ENCODE measurements at places on chromosomes 6 and 20.

DNA sequence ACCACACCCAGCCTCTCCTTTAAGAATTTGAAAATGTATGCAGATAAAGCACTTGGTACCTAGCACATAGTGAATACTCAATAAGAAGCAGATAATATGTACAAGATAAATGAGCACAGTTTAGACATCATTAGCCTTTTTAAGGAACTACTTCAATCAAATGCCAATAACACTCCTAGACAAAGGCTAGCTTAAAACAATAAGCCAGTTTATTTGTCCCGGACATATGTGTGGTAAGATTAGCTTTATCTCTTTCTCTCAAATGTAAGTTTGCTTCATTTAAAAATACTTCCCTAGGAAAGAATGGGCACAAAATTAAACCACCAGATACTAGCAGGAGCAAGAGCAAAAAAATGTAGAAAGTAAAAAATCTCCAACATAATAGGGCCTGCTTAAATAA is 73.8 kb downstream of the MAP3K5 start:
- no peak for DNase-seq

GRCh38 chr6:114362957-114363356 is 20.1 kb upstream of the HS3ST5 start:
- no peak for DNase-seq

- DNase-seq: no peak
Measured at GRCh38 chr6:1110164-1110563, 201.7 kb upstream of the FOXQ1 start.

- DNase-seq: no peak
Measured at GRCh38 chr6:114342086-114342825, 567 bp downstream of the HS3ST5 start.

- DNase-seq: no peak
Measured at GRCh38 chr20:23042270-23042669, 7.2 kb downstream of the SSTR4 start.

GRCh38 chr20:56631318-56631989 is 2.3 kb downstream of the TFAP2C start:
- no peak for DNase-seq

Measured in non-pigmented ciliary epithelial cell (primary cell).